ENCODE measurements at places on chromosomes 2 and 18. TPM values are rescaled to one million over a fixed set of nuclear protein-coding genes. Genes with fewer than 3 reads are reported as not detected.

The AOX1 gene
- 11.9 TPM for total RNA-seq

The CYP27A1 gene
- total RNA-seq, result 4.7 TPM

The SOCS6 gene
- total RNA-seq, result 135 TPM

The ANKRD30B gene
- total RNA-seq, result 0.88 TPM

The MALL gene
- 2.4 TPM for total RNA-seq

The PDE1A gene
- not detected for total RNA-seq

The SERPINB12 gene
- not detected for total RNA-seq

The ANKRD30BL gene
- total RNA-seq, result 0.14 TPM

The NOTO gene
- not detected for total RNA-seq

The PHOSPHO2 gene
- 1.3 TPM for total RNA-seq

The SMAD2 gene
- total RNA-seq, result 91.0 TPM

The KCNJ13 gene
- not detected for total RNA-seq

The LRATD1 gene
- not detected for total RNA-seq

The SLC16A14 gene
- 0.29 TPM for total RNA-seq

The PSMG2 gene
- 53.0 TPM for total RNA-seq

The DSG4 gene
- total RNA-seq, result not detected

The PTCD3 gene
- 55.1 TPM for total RNA-seq

The DNAJC5G gene
- not detected for total RNA-seq

The IL37 gene
- total RNA-seq, result not detected

The IFIH1 gene
- total RNA-seq, result 9.3 TPM

The TUBB8B gene
- total RNA-seq, result not detected

The NYAP2 gene
- total RNA-seq, result not detected

The TMEM163 gene
- total RNA-seq, result not detected

The TMEM17 gene
- 2.6 TPM for total RNA-seq

The LINC00305 gene
- not detected for total RNA-seq

The FSHR gene
- total RNA-seq, result not detected

The DIPK1C gene
- not detected for total RNA-seq

The SH3RF3 gene
- 11.6 TPM for total RNA-seq

The FOXD4L1 gene
- total RNA-seq, result 0.14 TPM

The GPR17 gene
- total RNA-seq, result not detected

The RAPGEF4 gene
- 0.14 TPM for total RNA-seq

The ITGA4 gene
- total RNA-seq, result 117 TPM

The ITM2C gene
- total RNA-seq, result 35.4 TPM

The PARD3B gene
- 26.0 TPM for total RNA-seq

The MDH1B gene
- 0.43 TPM for total RNA-seq

The SCYGR4 gene
- not detected for total RNA-seq

The WDR75 gene
- total RNA-seq, result 29.3 TPM
